ENCODE measurements at places on chromosomes 7 and 10.

DNA sequence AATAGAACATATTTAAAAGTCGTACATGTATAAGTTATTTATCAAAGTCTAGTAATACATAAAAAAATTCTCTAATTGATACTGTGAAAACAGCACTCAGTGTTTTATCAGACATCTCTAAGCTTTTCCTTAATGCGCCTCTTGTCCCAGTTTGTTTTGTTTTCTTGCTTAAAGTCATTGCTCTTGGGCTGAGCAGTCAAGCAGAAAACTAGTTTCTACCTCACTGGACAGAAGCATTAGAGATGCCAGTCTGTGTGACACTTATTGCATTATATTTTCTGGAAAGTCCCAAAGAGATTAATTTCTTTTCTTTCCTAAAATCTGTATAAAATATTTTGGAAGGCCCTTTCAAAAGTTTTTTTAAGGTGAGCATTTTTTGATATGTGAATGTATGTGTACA lies 236.2 kb downstream of the PCLO start:
- no peaks in the 10 kb centered on the region for H3K27me3 ChIP-seq
- no peak for DNase-seq
- H3K4me1 ChIP-seq: no peaks in the 10 kb centered on the region
- no peak overlapping the region for H3K4me3 ChIP-seq

GRCh38 chr7:114972567-114972966 lies 50.7 kb downstream of the MDFIC start:
- peaks cover 9% of the 10 kb centered on the region for H3K4me1 ChIP-seq
- no peaks in the 10 kb centered on the region for H3K36me3 ChIP-seq
- no peaks in the 10 kb centered on the region for H3K27me3 ChIP-seq
- no peak overlapping the region for H3K4me3 ChIP-seq
- no peak overlapping the region for H3K27ac ChIP-seq
- no peak for DNase-seq

GRCh38 chr10:111430070-111430469 lies 353.2 kb downstream of the ADRA2A start:
- no peak overlapping the region for H3K4me3 ChIP-seq
- no peak for DNase-seq
- no peak overlapping the region for H3K27ac ChIP-seq
- no peaks in the 10 kb centered on the region for H3K27me3 ChIP-seq

GRCh38 chr10:118333871-118334270 lies 8.3 kb downstream of the FAM204A start:
- no peaks in the 10 kb centered on the region for H3K4me1 ChIP-seq
- no peak overlapping the region for H3K4me3 ChIP-seq
- H3K27me3 ChIP-seq: no peaks in the 10 kb centered on the region
- no peak for DNase-seq

DNA sequence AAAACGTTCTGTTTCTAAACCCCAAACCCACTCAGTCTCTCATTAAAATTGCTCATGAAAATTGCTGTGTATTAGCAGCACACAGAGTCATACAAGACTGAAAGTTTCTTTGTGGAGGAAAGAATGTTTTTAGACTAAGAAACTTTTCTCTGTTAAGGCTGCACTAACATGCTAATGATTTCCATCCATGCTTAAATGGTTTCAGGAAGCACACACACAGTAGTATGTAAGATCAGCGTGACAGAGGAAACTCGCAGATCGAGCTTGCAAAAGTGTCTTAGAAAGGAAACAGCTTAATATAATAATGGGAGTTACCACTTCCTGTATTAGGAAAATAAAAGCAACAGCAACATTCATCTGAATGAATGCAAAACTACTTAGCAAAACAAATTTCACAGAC lies 112.7 kb downstream of the ICA1 start:
- no peaks in the 10 kb centered on the region for H3K36me3 ChIP-seq
- H3K4me1 ChIP-seq: peaks cover 18% of the 10 kb centered on the region
- H3K27ac ChIP-seq: peak overlapping the region; percentile 27
- no peaks in the 10 kb centered on the region for H3K27me3 ChIP-seq
- no peak overlapping the region for H3K4me3 ChIP-seq
- no peak for DNase-seq

GRCh38 chr10:118835682-118836326 lies 81.0 kb upstream of the CACUL1 start:
- H3K4me1 ChIP-seq: no peaks in the 10 kb centered on the region
- no peak overlapping the region for H3K4me3 ChIP-seq
- DNase-seq: no peak
- H3K27ac ChIP-seq: no peak overlapping the region
- H3K27me3 ChIP-seq: no peaks in the 10 kb centered on the region
- H3K36me3 ChIP-seq: no peaks in the 10 kb centered on the region

DNA sequence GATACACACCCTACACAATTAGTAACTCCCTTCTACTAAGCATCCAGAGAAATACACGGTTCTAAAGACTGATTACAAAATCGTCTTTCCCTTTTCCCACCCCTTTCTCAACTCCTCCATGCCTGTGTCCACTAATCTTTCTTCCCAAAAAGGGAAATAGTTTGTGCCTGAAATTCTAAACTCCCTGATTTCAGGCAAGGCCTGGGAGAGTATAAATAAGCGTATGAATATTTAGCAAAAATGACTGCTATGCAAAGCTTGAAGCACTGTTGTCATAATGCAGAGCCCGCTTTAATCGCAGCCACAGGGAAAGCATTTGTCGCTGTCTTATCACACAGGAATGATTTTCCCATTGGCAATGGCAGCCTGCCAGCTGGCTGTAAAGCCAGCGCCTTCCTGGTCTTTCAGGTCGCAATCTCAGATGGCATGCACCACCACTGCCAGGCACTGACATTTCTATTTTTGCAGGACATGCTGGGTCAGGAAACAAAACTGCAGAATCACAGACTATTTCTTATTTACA lies 142.9 kb upstream of the PCGF5 start:
- no peak overlapping the region for H3K4me3 ChIP-seq
- no peaks in the 10 kb centered on the region for H3K36me3 ChIP-seq

DNA sequence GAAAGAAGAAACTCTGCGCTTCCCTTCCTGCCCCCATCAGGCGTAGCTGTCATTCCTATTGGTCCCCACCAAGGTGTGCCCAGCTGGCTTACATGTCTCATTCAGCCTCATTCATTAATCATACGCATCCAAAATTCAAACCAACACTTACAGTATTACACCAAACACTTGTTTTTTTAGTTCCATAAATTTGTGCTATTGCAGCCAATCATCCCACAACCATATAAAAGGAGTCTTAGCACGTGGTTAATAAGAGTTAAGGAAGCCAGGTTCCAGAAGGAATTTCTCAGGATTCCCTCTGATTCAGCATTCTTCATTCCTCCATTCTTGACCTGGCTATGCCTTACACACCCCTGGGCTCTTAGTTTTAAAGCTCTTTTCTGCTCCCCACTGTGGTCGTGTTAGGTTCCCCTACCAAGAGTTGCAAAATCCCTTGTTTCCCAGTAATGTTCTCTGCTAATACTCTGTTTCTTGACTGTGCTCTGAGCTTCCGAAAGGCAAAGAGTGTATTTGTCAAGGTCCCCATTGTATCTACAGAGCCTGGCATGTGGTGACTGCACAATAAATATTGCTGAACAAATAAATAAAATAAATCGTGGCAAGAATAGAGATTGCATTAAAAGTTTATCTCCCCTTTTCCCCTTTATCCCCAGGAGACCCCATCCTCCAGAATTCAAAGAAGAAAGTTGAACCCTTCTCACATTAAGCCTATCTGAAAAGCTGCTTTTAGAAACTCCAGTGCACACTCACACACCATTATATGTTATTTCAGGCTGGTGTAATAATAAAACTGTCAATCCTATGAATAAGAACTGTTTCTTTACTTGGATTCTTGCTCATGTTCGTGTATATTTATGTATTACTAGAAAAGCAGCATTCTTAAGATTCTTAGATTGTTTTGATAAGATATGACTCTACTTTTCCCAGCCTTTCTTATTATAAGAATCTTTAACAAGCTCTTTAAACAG lies 514.4 kb downstream of the INHBA start:
- H3K4me3 ChIP-seq: no peak overlapping the region
- no peaks in the 10 kb centered on the region for H3K36me3 ChIP-seq
- H3K4me1 ChIP-seq: no peaks in the 10 kb centered on the region
- no peak for DNase-seq

DNA sequence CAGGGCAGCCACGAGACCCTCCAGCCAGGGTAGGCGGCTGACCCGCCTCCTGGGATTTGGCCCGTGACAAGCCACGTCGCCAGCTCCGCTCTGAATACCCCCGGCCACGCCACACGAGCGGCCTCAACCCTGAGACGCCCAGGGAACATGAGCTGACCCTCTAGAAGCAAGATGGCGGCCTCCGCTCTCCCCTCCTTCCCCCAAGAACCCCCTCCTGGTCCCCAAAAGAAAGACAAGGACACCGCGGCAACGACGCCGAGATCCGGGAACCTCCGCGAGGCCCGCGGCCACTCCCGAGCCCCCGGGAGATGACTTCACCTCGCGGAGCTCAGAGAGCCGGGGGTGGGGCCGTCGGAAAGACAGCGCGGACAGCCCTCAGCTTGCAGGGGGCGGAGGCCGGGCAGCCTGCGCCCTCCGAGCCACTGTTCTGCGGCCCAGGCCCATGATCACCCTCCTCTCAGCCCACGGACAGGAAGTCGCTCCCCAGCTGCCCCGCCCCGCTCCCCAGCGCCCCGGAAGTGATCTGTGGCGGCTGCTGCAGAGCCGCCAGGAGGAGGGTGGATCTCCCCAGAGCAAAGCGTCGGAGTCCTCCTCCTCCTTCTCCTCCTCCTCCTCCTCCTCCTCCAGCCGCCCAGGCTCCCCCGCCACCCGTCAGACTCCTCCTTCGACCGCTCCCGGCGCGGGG lies at the start of gene RALA:
Gene RALA (plus strand): TSS at position 526 of the 685 bp plus-strand sequence. CDS start 63,096 bp downstream, outside the sequence.
- no peaks in the 10 kb centered on the region for H3K27me3 ChIP-seq
- peaks cover 33% of the 10 kb centered on the region for H3K4me1 ChIP-seq
- peak within 1 kb of the TSS; percentile 92 for H3K4me3 ChIP-seq
- peak; percentile 86 for DNase-seq
- no peaks in the 10 kb centered on the region for H3K36me3 ChIP-seq

GRCh38 chr7:138784692-138785091 lies 13.1 kb upstream of the TMEM213 start:
- H3K4me3 ChIP-seq: no peak overlapping the region
- H3K27ac ChIP-seq: no peak overlapping the region
- H3K27me3 ChIP-seq: peaks cover 10% of the 10 kb centered on the region
- H3K4me1 ChIP-seq: no peaks in the 10 kb centered on the region
- DNase-seq: no peak
- no peaks in the 10 kb centered on the region for H3K36me3 ChIP-seq

DNA sequence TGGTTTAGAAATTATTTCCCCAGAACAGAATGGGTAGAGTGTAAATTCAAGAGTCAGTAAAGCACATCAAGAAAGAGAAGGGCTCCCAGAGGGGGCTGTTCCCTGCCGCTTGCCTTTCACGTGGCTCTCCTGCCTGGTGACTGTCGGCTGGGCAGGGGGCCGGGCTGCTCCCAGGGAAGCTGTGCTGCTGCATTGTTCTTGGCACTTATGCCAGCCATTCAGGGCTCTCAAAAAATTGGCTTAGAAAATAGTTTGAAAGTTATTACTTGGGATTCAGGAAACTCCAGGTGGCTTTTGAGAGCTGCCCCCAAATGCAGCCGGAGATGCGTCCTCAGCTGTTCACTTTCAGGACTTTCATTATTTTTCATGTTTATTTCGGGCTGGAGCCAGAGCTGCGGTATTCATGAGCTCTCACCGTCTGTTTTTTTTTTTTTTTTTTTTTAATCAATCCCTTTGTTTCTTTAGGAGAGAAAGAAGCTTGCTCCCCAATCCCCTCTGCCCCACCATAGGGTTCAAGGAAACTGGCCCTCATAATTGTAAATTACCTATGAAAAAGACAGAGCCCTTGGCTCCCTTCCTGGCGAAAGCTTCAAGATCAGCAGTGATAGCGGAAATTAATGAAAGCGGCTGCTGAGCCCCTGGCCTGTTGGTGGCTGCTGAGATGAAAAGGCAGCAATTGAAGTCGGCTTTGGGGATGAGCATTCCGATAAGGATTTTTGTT lies 94.1 kb downstream of the SORCS3 start:
- no peak for DNase-seq
- H3K27me3 ChIP-seq: no peaks in the 10 kb centered on the region
- no peak overlapping the region for H3K4me3 ChIP-seq
- no peak overlapping the region for H3K27ac ChIP-seq

DNA sequence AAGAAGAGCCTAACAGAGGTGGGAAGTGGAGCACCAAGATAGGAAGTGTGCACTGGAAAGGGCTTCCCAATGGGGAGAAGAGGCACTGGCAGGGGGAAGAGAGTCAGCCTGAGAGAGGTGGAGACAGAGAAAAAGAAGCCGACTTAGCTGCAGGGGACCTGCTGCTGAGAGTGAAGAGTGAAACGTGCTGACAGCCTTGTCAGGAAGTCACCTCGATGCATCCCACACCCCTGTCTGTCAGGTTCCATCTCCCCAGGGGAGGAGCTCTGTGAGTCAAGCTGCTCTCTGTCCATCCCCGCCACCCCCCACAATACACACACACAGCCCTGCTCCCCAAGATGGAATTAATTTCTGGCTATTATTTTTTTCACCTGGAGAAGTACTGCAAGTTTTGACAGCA lies 14.0 kb downstream of the KAZALD1 start:
- H3K4me1 ChIP-seq: no peaks in the 10 kb centered on the region
- no peak overlapping the region for H3K27ac ChIP-seq
- no peak for DNase-seq
- H3K36me3 ChIP-seq: no peaks in the 10 kb centered on the region
- H3K4me3 ChIP-seq: no peak overlapping the region

DNA sequence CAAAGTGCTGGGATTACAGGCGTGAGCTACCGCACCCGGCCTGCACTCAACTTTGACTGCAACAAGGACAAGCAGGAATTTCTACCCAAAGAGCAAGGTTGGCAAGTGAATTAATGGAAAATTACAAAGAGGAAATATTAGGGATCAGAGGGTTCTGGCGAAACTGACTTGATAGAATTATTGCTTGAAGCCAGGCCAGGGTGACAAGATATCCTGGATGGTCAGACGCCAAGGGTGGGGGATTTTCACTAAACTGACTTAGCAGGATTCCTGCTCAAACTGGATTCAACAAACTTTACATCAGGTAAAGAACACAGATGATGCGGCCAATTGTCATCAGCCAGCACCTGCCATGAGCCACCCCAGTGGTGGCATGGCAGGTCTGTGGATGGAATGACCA lies 603.6 kb upstream of the MGMT start:
- H3K4me3 ChIP-seq: no peak overlapping the region
- no peaks in the 10 kb centered on the region for H3K36me3 ChIP-seq

- no peaks in the 10 kb centered on the region for H3K36me3 ChIP-seq
- no peak for DNase-seq
- no peak overlapping the region for H3K27ac ChIP-seq
- no peak overlapping the region for H3K4me3 ChIP-seq
- H3K4me1 ChIP-seq: no peaks in the 10 kb centered on the region
- no peaks in the 10 kb centered on the region for H3K27me3 ChIP-seq
These were observed 8.4 kb downstream of the PROSER2 start for GRCh38 chr10:11831520-11831951.

GRCh38 chr7:15158141-15158810 lies 255.7 kb upstream of the DGKB start:
- no peak for DNase-seq
- H3K36me3 ChIP-seq: no peaks in the 10 kb centered on the region
- H3K4me1 ChIP-seq: no peaks in the 10 kb centered on the region
- no peak overlapping the region for H3K27ac ChIP-seq

Measured in T-cell (primary cell).